ENCODE measurements at places on chromosomes 2 and 18.

DNA sequence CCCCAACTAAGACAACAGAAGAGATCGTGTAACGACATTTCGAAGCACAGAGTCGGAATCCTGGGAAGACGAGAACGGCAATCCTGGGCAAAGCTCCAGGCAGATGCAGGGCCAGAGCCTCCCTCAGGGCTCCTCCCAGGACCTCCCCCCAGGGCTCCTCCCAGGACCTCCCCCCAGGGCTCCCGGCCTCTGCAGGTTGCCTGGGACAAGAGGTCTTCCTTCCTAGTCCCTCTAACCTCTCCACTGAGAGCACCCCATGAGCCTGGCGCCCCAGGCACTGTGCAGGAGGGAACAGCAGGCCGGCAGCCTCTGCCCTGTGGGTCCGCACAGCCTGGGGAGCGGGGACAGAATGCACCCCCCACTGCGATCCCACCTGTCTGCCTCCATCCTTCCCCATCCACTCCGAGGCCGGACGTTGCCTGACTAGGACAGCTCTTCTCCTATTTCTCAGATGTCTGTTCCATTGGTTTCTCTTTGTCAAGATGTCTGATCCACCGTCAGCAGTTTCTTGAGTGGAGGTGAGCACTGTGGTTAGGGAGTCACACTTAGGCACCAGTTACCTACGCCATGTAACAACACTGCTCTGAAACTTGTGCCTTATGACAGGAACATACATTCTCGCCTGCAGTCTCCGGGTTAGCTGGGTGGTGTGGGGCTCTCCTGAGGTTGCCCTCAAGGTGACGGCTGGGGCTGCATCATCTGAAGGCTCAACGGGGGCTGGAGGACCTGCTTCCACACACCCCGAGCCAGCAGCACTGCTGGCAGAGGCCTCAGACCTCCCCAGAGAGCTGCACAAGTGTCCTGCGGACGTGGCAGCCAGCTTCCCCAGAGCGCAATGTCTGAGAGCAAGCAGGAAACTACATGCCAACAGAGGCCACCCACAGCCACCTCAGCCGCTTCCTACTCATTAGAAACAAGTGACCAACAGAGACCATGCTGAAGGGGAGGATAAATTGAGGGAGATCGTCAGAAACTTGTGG, 28.9 kb downstream of the ADI1 start:
- DNase-seq: no peak

GRCh38 chr2:64323197-64323596, 130.8 kb upstream of the LGALSL start:
- no peak for DNase-seq

GRCh38 chr2:26530696-26531095, 52.8 kb upstream of the OTOF start:
- DNase-seq: no peak

- DNase-seq: no peak
Measured at GRCh38 chr2:111122631-111123421, 2.1 kb downstream of the BCL2L11 start.

DNA sequence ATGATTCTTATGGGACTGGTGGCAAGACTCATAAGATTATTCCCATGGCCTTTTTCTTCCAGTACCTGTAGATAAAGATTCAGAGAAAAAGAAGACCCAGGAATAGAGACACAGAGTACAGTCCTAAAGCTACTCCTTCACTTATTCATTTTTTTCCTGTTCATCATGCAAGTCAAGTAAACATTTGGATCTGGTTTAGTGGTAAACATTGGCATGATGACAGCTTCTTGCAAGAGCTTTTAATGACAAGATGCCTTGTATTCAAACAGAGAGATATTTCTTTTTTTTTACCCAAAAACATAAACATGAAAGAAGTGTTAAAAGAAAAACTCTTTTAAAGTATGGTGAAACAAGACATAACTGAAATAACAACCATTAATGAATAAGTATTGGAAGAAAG, 20.2 kb downstream of the CXCR2 start:
- no peak for DNase-seq

DNA sequence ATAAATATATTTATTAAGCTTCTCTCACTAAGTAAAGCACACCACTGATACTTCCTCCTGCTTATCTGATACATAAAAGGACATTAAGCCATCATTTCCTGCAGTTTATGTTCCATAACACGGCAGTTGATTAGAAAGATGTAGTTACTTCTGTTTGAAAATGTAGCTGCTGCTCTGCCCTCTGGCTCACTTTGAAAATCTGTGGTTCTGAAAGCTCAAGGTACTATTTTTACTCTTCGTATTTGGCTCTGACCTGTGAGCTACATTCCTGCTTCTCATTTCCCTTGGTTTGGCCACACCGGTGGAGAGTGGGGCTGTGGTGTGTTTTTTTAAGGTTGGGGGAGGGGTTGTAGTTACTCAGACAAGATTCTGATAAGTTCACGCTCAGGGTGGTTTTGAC, 12.8 kb upstream of the TTN start:
- no peak for DNase-seq

Data from activated CD4-positive, CD25-positive, alpha-beta regulatory T cell treated with anti-CD3 and anti-CD28 coated beads, Interleukin-2, amount 50 U/mL, for 16 hours (primary cell).